ENCODE measurements at places on chromosomes 12 and 14. TPM values are rescaled to one million over a fixed set of nuclear protein-coding genes. Genes with fewer than 3 reads are reported as not detected.

GRCh38 chr12:114888448-114888847 is 204.5 kb upstream of the TBX3 start:
- DNase-seq = no peak

- no peak for DNase-seq
Observed at GRCh38 chr12:65823513-65824375, 539 bp upstream of the HMGA2 start.

FGF23 gene
- not detected for total RNA-seq

GRCh38 chr14:63179383-63179782 is 24.9 kb upstream of the RHOJ start:
- DNase-seq = no peak

GRCh38 chr14:70660967-70661893 is 19.5 kb downstream of the TTC9 start:
- DNase-seq = peak; percentile 32

GRCh38 chr14:93792391-93792790 is 4.1 kb upstream of the PRIMA1 start:
- DNase-seq = no peak

DNA sequence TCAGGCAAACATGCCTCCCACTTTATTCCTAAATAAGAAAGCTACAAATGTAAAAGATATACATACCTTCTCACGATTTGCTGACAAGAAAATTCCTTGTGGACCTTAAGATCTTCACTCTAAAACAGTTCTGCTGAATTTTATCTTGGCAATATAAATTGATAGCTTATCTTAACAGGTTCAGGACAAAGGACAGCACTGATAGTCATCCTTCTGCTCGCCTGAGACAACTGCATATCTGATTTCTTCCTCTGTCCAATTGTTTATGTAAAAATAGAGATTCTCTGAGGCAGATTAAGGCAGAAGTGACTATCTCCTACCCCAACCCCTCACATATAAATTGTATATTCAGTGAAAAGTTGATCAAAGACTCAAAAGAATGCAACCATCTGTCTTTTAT is 44.9 kb downstream of the CAPZA3 start:
- DNase-seq = no peak

GLT1D1 gene
- total RNA-seq = 0.22 TPM

SLC22A17 gene
- total RNA-seq = 21.1 TPM

GRCh38 chr12:128381541-128381940 is 114.6 kb downstream of the TMEM132C start:
- DNase-seq = no peak

GRCh38 chr12:131867471-131867870 is 27.0 kb upstream of the ULK1 start:
- no peak for DNase-seq

TAS2R30 gene
- total RNA-seq = 5.6 TPM

- DNase-seq = no peak
Observed at GRCh38 chr12:123743002-123743401, 19.1 kb upstream of the DNAH10 start.

DNA sequence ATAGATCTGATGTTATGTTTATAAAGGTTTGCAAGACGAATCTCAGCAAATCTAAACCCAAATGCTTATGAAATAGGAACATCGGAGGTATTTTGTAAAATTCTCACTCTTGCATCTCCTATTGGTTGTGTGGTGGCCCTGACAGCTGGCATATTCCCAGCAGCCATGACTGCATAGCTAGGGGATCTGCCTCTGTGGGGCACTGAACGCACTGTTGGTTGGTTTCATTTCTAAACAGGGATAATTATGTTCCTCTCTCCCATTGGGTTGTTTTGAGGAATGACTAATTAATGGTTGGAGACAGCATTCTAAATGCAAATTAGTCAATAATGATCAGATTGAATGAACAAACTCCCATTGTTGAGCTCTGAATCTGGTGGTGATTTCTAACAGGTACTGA is 2.7 kb upstream of the BEST3 start:
- DNase-seq = no peak

GRCh38 chr12:1529862-1530591 is 64.4 kb downstream of the FBXL14 start:
- DNase-seq = no peak

DNA sequence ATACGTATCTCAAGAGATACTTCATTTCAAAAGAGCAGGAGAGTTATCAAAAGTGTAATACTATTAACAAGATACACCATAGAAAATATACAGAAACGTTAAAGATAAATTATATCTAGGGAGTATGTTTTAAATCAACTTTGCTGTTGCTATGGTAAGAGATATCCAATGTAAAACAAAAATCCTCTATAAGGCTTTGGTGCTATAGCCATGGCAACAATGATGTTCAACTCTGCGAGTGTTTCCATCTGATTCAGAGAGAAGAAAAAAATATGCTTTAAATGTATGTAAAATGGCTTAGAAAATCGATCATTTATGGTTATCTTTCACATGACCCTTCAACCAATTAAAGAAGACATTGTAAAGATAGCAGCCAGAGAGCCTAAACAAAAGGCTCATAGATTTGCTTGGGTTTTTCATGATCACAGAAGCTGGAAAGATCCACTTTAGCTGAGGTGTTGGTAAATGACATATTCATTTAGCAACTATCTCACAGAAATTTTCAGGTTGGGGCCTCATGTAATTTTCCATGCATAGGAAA is 387.0 kb upstream of the GARIN6 start:
- DNase-seq = no peak

CMTM5 gene
- not detected for total RNA-seq

DNA sequence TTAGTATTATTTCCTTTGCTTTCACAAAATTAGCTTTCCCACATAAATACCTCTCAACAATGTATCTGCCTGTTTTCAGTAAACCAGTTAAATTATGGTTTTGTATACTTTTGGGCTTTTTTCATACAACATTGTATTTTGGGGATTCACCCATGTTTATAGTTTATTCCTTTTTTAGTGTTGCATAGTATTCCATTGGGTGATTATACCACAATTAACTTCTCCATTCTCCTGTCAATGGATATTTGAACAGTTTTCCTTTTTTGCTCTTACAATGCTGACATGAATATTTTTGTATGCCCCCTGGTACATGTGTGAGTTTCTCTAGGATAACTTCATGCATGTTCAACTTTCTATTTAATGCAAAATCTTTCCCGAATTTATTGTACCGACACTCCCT is 12.6 kb upstream of the NDUFA12 start:
- no peak for DNase-seq

TSHR gene
- total RNA-seq = not detected

DNA sequence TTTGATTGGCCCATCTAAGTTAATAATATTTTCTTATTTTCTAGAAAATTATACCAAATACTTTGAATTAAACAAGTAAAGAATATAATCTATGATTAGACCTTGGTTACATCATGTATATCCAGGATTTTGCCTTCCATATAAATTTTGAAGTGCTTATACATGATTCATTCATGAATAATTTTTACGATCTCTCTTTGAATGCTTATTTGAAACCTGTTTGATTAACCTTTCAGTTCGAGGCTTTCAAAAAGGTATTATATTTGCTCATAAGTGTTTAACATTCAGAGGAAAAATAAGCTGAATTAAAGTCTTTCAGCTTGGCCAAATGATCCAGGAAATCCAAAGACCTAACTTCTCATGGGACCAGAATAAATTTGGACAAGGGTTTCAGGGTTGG is 495.2 kb upstream of the GARIN6 start:
- no peak for DNase-seq

GRCh38 chr14:26663506-26663905 is 65.7 kb upstream of the NOVA1 start:
- DNase-seq = no peak

DNA sequence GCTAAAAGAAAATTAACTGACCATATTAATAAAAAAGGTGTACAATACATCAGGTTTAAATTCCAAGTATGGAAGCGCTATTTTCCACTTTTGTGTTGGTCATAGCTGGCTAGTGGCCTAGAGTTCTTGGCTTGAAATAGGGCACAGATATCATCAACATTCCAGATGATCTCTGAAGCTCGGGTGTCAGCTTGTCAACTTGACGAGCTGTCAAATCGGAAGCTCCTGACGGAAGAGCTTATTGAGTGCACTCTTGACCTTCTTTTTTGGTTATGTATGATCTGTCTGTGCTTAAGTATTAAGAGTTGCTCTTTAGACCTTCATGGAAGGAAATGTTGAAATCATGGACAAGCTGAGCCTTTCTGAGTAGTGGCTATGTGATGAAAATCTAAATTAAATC is 177.9 kb downstream of the APAF1 start:
- DNase-seq = no peak

- no peak for DNase-seq
Observed at GRCh38 chr14:64266239-64266638, 27.9 kb downstream of the ESR2 start.

CALM1 gene
- 975 TPM for total RNA-seq

PCED1B gene
- total RNA-seq = 20.0 TPM

GRCh38 chr12:63977441-63977840 is 132.9 kb downstream of the SRGAP1 start:
- DNase-seq = no peak

- no peak for DNase-seq
Observed at GRCh38 chr14:103066399-103066798, 9.1 kb upstream of the CDC42BPB start.

- no peak for DNase-seq
Observed at GRCh38 chr14:72270147-72270727, 338.0 kb downstream of the RGS6 start.

DNA sequence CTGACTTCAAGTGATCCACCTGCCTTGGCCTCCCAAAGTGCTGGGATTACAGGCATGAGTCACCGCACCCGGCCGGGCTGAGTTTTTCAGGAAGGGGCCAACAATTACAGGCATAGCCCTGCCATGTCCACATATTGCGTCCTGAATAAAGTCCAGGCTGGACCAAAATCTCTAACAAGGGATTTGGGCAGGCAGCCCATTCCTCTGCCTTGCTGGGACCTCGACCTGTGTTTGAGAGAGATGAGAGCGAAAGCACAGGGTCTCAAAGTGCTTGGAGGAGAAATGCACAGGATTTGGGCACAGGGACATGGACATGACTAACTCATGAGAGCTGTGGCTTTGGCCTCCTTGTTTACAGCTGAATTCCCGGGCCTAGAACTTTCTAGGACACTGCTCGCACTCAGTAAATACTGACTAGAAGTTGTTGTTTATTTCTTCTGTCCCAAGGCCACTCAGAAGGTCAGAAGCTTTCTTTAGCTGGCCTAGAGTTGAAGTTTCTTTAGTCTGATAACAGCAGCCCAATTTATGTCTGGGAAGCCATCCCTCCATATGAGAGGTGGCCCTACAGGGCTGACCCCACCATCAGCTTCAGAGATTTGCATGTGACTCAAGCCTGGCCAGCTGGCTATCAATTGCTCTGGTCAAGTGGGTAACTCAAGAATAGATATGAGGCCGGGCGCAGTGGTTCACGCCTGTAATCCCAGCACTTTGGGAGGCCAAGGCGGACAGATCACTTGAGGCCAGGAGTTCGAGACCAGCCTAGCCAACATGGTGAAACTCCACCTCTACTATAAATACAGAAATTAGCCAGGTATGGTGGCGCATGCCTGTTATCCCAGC is 11.7 kb downstream of the CAMKK2 start:
- no peak for DNase-seq

DNA sequence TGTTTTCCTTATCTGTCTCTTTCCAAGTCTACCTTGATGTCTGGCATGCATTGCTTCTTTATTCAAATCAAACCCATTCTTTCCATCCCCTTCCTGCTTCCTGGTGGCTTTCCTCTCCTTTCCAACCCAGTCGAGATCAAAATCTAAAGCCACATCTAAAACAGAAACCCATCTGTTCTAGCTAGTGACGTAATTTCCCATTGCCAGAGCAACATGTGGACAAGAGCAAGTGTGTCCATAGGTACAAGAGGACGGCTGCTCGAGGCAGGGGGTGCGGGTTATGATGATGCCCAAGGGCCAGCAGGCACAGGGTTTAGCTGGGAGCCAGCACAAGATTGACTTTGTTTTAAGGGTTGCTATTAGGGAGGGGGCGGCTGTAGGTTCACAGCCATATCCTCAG is 7.0 kb downstream of the KRT80 start:
- DNase-seq = no peak

GRCh38 chr14:90647473-90648005 is 168.7 kb downstream of the TTC7B start:
- no peak for DNase-seq

DNA sequence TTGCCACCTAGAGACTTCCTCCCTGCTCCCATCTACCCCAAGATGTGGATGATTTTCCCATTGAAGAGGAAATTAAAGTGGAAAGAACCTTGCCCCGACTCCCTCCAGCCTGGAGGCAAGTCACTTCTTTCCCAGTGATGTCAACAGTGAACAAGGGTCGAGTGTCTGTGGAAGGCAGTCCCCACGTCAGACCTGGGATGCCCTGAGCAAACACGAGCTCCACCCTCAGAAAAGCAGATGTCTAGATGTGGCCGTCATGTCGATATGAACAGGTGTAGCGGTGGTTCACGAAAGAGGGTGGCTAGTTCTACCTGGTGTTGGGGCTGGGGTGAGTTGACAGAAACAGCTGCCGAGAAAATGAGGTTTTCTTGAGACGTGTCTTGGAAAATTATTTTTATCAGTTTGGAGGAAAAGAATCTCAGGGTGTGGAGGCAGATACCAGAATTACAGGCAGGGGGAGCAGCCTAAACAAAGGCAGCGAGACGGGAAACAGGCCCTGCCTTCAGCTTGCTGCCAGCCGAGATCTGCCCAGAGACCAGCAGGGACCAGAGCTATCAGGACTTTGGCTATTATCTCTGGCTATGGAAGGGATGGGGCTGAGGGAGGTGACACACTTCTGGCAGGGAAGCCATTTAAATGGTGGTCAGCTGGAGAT is 25.9 kb downstream of the SYNDIG1L start:
- DNase-seq = no peak

- no peak for DNase-seq
Observed at GRCh38 chr12:15688838-15689625, 100.2 kb downstream of the EPS8 start.

Measured in CD4-positive, alpha-beta T cell (primary cell).